ENCODE measurements at places on chromosomes 1 and 21.
A peak's percentile ranks its signal among the peaks of the same experiment; 100 is the strongest.

DNA sequence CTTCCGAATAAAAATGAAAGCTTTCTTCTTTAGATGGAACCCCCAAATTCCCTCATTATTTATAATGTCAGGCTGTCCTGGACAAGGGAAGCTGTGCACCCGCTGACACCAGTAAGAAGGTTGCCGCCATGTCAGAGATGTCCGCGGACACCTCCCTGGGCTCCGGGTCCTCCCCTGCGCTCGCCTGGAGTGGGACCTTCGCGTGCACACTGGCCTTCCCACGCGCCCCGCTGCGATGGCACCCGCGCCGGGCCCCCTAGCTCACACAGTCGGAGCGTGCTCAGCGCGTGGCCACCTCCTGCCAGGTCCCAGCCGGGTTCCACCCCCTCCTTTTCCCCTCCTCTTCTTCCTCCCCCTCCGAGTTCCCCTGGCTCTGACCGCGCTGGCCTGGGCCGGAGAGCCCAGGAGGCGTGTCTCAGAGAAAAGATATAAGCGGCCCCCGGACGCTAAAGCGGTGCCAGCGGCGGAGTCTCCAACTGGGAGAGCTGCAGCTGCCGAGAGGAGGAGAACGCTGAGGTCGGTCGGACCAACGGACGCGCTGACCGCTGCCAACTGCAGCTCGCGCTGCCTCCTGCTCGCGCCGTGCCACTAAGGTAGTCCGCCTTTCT, at the start of gene G0S2:
TSS of gene G0S2 (plus strand) at position 456 of the 608 bp plus-strand sequence. CDS start 273 bp downstream, outside the sequence.
- H3K27me3 ChIP-seq = no peaks in the 10 kb centered on the region
- no peaks in the 10 kb centered on the region for H3K36me3 ChIP-seq
- H3K4me3 ChIP-seq = peak within 1 kb of the TSS; percentile 73
- no peak within 1 kb of the TSS for H3K27ac ChIP-seq
- no peak for DNase-seq

- H3K36me3 ChIP-seq = no peaks in the 10 kb centered on the region
- no peak overlapping the region for H3K27ac ChIP-seq
- no peaks in the 10 kb centered on the region for H3K4me1 ChIP-seq
- H3K4me3 ChIP-seq = no peak overlapping the region
- H3K27me3 ChIP-seq = no peaks in the 10 kb centered on the region
- no peak for DNase-seq
Observed at GRCh38 chr1:231808990-231809389, 182.4 kb downstream of the DISC1 start.

GRCh38 chr1:145846201-145846612, 777 bp downstream of the NUDT17 start:
- H3K27me3 ChIP-seq = no peaks in the 10 kb centered on the region
- no peak for DNase-seq
- peaks cover 35% of the 10 kb centered on the region for H3K4me1 ChIP-seq
- H3K36me3 ChIP-seq = peaks cover 28% of the 10 kb centered on the region
- H3K4me3 ChIP-seq = peak overlapping the region; percentile 75

DNA sequence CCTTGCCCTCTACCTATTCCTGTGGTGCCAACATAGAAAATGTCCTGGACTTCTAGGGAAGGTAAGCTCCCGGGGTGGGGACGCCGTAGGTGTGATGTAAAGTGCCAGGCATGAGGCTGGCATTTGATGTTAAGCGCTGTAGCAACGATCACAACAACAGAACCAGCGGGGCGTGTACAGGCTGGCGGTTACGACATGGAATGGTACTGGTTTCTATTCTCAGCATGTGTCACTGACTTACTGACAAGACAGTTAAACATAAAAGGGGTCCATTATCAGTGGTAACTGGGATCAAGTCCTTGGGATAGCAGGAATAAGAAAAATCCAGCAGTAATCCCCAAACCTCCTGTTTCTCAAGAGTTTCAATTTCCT, 58.9 kb downstream of the TGFBR3 start:
- no peaks in the 10 kb centered on the region for H3K27me3 ChIP-seq
- no peak for DNase-seq
- H3K36me3 ChIP-seq = no peaks in the 10 kb centered on the region
- H3K27ac ChIP-seq = no peak overlapping the region
- no peak overlapping the region for H3K4me3 ChIP-seq

All from thoracic aorta (tissue), 2 donors.